ENCODE measurements at places on chromosomes 2 and 18.

DNA sequence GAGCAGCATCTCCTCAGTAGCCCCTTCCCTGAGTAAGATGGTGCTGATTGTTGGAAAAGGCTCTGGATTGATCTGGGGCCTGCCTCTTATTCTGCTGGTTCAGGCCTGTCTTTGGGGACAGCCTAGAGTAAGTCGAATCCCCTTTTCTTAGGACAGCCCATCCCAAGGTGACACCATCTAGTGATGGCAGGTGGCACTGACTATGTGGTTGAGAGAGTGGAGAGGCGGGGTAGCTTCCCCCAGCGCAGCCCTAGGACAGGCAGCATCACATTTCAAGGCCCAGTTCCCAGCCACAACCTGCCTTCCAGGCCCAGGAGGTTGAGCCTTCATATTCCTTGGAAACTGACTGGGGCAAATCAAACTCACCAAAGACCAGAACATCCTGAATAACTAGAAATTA lies 69.1 kb upstream of the B3GNT7 start:
- no peak for DNase-seq

- no peak for DNase-seq
Measured at GRCh38 chr2:198456418-198456817, 652.0 kb downstream of the PLCL1 start.

DNA sequence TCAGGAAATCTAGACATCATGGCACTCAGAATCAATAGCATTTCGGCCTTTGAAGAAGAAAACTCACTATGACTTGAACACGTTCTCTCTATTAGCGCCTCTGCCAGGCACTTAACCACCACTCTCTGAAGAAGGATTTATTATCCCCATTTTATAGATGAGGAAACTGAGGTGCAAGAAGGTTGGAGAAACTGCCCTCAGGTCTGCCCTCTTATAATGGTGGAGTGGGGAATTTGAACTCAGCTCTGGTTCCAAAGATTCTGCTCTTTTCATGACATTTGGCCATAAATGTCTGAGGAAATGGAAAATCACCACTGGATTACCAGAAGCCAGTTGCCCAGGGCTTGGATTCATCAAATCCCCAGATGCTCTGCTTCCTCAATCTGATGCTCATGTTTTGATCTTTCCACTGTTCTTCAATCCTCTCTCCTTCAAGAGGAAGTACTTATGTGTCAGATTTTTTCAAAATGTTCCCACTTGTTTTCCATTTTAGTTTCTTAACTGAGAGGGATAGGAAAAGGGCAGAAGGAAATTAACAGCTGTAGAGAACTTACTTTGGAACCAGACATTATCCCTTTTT lies 68.1 kb downstream of the ANTXR1 start:
- DNase-seq: no peak

- DNase-seq: no peak
Measured at GRCh38 chr2:150346806-150347205, 140.7 kb downstream of the RND3 start.

DNA sequence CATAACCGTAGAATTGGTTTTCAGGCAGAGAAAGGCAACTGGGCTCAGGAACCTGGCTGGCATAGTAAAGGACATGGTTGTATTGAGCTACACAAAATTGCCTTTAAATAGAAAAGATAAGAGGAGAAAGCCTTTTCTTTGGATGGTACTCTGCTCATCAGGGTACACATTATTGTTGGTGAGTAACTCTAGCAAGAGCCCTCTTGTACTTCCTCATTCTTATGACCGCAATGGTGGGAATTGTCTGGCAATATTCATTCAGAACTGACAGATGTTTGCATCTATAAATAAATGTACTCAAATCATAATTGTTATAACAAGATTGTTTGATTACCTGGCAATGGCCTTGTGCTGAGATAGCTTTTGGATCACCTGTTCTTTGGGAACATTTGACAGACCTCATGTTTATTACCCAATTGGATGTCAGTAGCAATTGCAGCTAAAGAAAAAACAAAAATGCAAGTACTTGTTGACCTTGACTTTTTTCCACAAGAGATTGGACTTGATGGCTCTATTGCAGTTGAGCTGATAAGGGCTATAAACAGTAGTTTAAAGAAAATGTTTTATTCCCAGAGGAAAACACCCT lies 43.9 kb downstream of the MEIS1 start:
- DNase-seq: no peak
